PC-9 (cell line): ENCODE measurements at places on chromosomes 13 and 19.

DNA sequence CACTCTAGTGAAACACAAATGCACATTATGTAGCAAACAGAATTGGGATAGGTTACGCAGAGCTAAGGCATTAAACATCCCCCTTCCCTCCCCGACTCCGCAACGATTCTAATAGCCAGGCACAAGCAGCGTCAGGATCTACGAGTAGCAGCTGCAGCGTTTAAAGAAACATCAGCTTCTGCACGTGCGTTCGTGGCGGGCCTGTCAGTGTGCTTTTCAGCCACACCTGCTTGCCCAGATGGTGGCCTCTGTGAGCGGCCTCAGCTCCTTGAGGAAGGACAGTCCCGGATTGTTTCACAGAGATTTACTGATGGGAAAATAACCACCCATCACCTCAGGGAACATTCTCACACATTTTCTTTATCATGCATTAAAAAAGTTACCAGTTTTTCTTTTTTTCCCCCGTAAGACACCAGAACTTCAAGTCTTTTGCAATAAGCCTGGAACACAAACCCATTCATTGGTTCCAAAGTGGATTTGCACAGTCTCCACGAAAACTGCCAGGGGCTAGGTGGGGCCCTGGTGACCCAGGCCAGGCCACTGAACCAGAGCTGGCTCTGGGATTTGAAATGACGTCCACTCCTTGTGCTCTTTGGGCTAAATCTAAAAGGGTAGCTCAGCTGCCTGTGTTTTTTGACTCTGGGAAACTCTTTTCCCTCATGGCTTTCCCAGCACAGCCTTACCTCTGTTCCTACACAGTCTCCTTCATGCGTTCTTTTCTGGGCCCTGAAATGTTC lies 325.5 kb downstream of the KCNRG start:
- DNase-seq: no peak

DNA sequence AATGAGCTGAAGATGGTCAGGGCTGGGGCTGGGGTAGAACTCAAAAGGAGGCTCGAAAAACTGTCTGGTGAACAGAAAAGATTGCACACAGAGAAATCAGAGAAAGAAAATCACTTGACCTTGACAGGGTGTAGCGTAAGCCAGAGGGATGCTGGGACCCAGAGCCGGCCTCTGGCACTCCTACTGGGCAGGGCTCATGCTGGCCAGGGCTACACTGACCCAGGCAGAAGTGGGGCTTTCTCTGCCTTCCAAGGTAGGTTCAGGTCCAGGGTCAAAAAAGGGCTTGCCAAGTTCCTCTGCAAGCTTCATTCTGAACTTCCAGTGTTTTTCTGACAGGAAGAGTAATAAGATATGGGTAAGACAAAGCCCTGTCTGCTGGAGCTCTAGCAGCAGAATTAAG lies 56.2 kb downstream of the LATS2 start:
- no peak for DNase-seq

DNA sequence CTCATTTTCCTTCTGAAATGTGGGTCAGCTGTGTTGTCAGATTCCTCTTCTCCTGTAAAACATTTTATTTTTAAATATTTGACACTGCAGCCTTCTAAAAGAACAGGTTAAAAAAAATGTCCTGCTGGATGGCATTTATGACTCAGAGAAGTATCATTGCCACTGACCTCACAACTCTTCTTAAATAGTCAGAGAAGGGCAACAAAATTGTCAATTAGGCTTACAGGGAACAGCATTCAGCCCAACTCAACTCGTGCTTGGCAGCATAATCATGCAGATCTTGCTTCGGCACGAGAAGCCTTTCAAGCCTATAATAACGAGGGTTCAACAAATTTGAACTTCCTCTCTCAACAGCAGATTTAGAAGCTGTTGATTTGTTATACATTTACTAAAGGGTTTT lies 296.7 kb upstream of the DACH1 start:
- DNase-seq: no peak

- DNase-seq: no peak
Observed at GRCh38 chr13:35789335-35790165, 313.1 kb upstream of the MAB21L1 start.

- DNase-seq: no peak
Observed at GRCh38 chr19:8663920-8664670, 33.7 kb downstream of the NFILZ start.

DNA sequence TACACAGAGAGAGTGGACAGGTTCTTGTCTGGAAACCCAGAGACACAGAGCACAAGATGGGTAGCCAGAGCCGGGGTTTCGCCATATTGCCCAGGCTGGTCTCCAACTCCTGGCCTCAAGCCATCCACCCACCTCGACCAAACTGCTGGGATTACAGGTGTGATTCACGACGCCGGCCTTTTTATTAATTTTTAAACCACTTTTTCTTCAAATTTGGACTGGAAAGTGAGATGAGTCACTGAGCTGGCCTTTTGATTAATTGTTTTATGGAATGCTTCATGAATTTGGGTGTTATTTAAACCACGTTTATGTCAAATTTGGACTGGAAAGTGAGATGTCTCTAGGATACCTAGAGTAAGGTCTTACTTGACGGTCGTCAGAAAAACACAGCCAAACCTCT lies 12.1 kb upstream of the IGFL1 start:
- no peak for DNase-seq

- no peak for DNase-seq
Observed at GRCh38 chr19:13033819-13034611, 38.7 kb downstream of the NFIX start.

DNA sequence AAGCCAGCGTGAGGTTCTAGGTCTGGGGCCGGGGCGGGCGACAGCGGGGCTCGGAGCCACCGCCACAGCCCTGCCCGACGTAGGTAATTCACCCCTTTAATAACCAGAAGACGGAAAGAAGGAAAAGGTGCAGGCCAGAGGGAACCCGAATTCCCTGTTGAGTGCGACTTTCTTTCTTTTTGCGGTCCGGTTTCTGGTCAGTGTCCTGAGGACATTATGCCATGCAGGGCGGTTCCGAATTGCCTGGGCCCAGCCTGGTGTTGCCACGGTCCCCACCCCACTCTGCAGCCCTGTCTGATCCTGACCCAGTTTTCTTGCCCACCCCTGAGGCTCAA lies 18.4 kb upstream of the TFDP1 start:
- no peak for DNase-seq

GRCh38 chr13:27120011-27120410 lies 51.6 kb downstream of the USP12 start:
- DNase-seq: no peak

- DNase-seq: no peak
Observed at GRCh38 chr13:73913751-73914518, 220.3 kb downstream of the KLF12 start.

- DNase-seq: no peak
Observed at GRCh38 chr13:44293374-44293773, 80.2 kb upstream of the SERP2 start.

DNA sequence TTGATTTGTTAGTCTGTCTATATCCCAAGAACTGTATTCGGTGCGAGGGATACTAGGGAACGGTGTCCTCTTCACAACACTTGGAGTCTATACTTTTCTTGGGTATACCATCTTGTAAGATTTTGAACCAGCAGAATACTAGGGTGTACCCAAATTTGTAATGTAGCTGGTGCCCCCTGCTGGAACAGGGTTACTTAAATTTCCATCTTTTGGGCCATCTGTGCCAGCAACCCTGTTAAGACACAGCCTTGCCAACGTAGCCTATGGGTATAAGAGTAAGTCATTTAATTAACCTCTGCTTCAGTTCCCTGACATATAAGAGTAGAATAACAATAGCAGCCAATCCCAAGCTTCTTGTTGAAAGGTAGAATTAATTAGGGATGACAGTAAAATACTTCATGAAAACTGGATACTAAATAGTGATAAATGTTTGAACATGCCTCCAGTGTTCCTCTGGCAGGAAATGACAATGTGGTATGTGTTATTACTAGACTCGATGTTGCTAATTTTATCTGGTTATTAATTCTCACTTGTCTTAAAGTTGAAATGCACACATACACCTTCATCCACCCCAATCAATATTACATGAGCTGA lies 607.6 kb downstream of the FGF9 start:
- peak; percentile 3 for DNase-seq

DNA sequence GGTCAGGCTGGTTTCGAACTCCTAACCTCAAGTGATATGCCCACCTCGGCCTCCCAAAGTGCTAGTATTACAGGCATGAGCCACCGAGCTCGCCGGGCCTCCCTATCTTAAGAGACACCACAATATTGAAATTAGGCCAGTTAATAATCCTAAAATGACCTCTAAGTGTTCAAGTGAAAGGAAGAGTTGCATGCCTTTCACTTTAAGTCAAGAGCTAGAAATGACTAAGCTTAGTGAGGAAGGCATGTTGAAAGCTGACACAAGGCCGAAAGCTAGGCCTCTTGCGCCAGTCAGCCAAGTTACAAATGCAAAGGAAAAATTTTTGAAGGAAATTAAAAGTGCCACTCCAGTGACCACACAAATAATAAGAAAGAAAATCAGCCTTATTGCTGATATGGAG lies 144.5 kb upstream of the FNDC3A start:
- DNase-seq: no peak

DNA sequence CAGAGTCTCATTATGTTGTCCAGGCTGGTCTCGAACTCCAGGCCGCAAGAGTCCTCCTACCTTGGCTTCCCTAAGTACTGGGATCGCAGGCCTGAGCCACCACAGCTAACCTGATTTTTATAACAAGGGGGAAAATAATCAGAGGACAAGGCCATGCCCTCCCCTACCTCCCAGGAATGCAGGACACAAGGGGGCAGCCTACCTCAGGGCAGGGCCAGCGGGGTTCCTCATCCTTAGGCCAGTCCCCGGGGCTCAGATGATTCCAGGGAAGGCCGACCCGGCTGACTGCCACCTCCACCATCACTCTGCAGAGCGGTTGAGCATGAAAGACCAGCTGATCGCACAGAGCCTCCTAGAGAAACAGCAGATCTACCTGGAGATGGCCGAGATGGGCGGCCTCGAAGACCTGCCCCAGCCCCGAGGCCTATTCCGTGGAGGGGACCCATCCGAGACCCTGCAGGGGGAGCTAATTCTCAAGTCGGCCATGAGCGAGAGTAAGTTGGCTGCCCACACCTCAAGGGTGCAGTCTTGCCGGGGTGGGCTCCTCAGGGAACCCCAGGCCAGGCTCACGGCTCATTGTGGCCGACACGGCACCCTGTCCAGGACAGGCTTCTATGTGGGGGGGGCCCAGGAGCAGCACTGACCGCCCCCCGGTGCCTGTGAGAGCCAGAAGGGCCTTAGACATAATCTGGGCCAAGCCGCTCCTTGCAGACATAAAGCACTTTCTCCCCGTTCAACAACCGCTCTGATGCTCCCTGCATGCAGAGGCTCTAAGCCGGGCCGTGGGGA lies 26.8 kb downstream of the PEX11G start:
- no peak for DNase-seq

DNA sequence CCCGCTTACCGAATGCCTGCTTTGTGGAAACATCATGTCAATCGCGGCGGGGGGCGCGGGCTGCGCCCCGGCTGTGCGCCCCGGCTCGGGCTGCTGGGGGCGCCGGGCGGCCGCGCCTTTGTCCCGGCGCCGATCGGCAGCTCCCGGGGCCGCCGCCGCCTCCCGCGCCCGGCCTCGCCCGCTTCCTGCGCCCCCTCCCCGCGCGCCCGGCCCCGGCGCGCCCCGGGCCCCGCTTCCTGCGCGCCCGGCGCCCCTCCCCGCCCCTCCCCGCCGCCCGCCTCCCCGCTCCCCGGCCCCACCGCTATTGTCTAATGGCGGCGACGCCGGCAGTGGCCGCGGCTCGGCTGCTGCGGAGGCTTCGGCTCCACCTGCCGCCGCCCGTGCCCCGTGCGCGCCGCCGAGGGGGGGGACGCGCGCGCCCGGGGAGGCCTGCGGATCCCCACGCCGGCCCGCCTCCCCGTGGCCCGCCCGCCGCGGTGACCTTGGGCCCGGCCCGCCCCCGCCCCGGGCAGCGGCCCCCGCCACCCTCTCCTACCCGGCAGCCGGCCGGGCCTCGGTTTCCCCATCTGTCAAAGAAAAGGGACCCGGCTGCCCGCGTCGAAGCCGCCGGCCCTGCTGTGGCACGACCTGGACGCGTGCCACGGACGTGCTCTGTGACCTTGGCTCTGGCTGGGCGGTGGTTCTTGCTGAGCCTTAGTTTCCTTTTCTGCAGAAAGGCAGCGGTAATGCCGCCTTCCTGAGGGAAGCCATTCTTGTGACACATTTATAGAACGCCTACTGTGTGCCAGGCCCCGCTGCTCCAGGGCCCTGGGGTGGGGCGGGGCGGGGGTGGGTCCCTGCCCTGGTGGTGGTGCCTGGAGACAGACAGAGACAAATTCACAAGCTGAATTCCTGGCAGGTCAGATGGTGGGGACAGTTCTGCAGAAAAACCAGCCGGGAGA lies at the start of gene TLE5:
Gene TLE5, minus strand, starts transcription at position 331 of the 941 bp plus-strand sequence. Its CDS starts 295 bp downstream, at position 36.
- DNase-seq: no peak

GRCh38 chr13:85282876-85283275 lies 516.3 kb downstream of the SLITRK6 start:
- no peak for DNase-seq

DNA sequence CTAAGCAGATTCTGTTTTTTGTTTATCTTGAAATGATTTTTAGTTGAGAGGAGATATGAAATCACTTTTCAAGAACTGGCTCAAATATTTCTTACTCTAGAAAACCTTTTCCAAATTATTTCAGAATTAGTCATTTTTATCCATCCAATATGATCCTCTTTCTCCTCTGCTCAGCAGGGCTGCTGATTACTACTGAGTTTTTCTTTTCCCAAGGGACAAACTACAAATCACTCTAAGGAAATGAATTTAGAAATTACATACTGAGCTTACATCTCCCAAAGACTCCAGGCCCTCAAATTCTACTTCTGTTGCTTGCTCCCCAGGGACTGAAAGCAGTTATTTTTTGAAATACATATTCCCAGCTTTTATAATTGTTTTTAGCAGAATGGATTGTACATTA lies 87.4 kb upstream of the UFM1 start:
- no peak for DNase-seq

- no peak for DNase-seq
Observed at GRCh38 chr13:23322353-23323336, 110.9 kb downstream of the SACS start.

GRCh38 chr13:23771552-23771951 lies 117.6 kb downstream of the MIPEP start:
- DNase-seq: no peak

DNA sequence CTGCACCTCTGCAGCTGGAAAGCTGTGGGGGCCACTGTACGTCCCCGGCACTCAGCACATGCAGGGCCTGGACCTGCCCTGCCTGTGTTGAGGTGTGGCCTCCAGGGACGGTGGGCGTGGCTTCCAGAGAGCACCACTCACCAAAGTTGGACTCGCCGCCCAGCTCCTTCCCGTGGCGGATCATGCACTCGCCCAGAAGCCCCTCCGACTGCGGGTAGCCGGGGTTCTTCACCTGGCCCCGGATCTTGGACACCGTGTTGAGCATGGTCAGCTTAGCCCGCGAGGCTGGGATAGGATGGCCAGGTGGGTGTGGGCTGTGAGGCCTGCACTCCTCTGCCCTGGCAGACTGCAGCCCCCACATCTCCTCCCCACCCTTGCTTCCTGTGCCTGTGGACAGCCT lies 22.0 kb downstream of the MPND start:
- DNase-seq: no peak

- DNase-seq: no peak
Observed at GRCh38 chr13:110731072-110731471, 17.6 kb downstream of the ING1 start.

GRCh38 chr19:54189145-54189734 lies at the start of gene MBOAT7:
MBOAT7 (minus strand) TSS chr19:54189580; CDS start chr19:54188508, 1,072 bp downstream.
- no peak for DNase-seq

- no peak for DNase-seq
Observed at GRCh38 chr19:1822210-1822609, 10.1 kb upstream of the ATP8B3 start.
